NCI-H345 (cell line): ENCODE measurements at places on chromosomes 1 and 21.

DNA sequence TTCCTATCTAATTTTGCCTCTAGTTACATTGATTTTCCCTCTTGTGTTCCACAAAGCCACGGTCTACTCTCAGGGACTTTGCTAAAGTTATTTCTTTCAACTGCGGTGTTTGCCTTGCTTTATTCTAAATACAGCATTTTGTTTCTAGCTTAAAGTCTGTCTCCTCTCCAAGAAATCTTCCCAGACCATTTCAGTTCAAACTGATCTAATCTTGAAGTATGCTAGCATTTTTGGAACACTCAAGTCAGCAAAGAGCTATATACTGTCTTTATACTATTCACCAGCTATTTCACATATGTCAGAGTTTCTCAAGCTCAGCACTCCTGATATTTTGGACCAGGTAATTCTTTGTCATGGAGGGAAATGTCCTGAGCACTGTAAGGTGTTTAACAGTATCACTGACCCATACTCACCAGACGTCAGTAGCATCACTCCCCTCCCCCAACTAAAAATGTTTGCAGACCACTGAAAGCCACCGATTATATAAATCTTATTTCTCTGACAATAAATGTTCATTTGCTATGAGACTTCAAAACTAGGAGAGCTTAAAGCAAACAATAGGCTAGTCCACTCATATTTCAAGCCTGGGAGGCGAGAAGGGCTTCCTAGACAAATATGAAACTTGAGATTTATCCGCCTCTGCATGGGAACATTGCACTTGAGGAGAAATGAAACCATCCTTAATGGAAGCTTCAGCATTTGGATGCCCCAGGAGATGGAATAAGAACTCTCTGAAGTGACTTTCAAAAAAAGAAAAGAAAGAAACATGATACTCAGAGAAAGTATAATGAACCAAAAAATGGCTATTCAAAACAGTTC is 81.1 kb downstream of the KIAA0319L start:
- no peak for DNase-seq

GRCh38 chr1:247054992-247055415 is 23.6 kb downstream of the ZNF670 start:
- DNase-seq = no peak

DNA sequence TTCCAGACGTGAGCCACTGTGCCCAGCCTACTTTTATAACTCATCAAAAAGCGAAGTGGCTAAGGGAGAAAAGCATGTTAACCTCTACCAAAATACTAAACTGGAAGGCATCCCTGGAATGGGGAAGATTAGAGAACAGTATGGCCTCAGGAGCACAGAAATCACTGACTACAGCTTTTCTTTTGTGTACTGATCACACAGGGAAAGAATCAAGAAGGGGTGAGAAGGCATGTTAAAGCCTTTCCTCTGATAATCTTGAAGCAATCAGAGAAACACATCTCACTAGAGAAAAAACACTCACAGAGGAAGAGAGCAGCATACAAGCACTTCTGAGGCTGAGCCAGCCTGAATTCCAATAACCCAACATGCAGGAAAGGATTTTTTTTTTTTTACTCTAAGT is 10.7 kb downstream of the PCAT6 start:
- no peak for DNase-seq

- no peak for DNase-seq
Measured at GRCh38 chr1:70617728-70618127, 206.7 kb downstream of the CTH start.

DNA sequence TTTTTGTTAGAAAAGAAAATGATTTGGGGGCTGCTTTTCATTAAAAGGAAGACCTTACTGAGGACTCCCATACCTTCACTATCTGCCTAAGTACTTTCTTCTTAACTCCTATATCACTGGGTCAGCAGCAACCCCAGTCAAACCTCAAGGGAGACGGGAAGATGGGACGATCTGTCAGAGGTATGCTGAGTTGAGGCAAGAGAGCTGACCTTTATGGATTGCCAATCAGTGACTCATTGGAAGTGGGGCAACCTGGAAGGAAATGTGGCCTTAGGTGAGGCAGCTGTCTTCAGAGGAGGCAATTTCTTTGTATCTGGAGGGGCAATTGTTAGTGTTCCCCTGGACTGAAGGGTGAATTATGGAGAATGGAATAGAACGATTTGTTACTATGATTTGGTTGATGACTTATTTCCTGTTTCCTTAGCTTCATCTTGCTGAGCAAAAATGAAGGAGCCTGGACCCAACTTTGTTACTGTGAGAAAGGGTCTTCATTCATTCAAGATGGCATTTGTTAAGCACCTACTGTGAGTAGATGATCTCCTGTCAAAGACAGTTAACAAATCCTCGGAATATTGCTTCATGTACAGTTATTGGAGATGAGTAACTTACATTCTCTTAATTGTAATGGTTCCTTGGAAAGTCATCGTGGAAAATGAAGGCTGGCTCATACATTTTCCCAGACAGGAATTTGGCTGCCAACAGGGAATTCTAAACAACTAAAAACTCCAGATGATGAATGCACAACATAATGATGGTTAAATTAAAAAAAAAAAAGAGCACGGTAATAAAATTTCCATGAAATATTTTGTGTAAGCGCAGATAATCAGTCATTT is 134.7 kb upstream of the KCNJ15 start:
- no peak for DNase-seq

- no peak for DNase-seq
Measured at GRCh38 chr1:84245563-84245962, 55.9 kb upstream of the SAMD13 start.

GRCh38 chr1:246689409-246690008 is 34.7 kb upstream of the SCCPDH start:
- peak; percentile 80 for DNase-seq

DNA sequence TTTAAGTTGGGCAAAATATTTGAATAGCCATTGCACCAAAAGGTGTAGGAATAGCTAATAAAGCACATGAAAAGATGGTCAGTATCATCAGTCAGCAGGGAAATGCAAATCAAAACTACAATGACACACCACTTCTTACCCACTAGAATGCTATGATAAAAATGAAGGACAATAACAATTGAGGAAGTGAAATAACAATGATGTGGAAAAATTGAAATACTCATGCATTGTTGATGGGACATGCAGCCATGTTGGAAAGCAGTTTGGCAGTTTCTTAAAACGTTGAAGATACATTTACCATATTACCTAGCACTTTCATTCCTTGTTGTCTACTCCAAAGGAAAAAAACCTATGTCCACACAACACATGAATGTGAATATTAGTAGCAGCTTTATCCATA is 28.4 kb downstream of the HSD3B1 start:
- DNase-seq = no peak

DNA sequence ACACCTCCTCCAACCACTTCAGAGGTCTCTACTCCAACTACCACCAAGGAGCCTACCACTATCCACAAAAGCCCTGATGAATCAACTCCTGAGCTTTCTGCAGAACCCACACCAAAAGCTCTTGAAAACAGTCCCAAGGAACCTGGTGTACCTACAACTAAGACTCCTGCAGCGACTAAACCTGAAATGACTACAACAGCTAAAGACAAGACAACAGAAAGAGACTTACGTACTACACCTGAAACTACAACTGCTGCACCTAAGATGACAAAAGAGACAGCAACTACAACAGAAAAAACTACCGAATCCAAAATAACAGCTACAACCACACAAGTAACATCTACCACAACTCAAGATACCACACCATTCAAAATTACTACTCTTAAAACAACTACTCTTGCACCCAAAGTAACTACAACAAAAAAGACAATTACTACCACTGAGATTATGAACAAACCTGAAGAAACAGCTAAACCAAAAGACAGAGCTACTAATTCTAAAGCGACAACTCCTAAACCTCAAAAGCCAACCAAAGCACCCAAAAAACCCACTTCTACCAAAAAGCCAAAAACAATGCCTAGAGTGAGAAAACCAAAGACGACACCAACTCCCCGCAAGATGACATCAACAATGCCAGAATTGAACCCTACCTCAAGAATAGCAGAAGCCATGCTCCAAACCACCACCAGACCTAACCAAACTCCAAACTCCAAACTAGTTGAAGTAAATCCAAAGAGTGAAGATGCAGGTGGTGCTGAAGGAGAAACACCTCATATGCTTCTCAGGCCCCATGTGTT is 66.6 kb downstream of the TPR start:
- DNase-seq = no peak

DNA sequence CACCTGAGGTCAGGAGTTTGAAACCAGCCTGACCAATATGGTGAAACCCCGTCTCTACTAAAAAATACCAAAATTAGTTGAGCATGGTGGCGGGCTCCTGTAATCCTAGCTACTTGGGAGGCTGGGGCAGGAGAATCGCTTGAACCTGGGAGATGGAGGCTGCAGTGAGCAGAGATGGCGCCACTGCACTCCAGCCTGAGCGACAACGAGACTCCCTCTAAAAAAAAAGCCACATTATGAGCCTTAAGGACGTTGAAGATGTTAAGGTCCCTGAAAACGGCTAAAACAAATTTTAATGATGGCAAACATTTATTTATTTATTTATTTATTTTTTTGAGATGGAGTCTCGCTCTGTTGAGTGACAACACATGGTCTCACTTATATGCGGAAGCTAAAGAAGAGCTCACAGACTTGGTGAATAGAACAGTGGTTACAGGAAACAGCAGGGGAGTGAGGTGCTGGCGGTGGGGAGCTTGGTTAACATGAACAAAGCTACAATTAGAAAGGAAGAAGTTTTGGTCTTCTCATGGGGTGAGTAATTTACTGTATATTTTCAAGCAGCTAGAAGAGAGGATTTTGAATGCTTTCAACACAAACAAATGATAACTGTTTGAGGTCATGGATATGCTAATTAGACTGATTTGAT is 47.1 kb downstream of the TCP10L start:
- DNase-seq = no peak

DNA sequence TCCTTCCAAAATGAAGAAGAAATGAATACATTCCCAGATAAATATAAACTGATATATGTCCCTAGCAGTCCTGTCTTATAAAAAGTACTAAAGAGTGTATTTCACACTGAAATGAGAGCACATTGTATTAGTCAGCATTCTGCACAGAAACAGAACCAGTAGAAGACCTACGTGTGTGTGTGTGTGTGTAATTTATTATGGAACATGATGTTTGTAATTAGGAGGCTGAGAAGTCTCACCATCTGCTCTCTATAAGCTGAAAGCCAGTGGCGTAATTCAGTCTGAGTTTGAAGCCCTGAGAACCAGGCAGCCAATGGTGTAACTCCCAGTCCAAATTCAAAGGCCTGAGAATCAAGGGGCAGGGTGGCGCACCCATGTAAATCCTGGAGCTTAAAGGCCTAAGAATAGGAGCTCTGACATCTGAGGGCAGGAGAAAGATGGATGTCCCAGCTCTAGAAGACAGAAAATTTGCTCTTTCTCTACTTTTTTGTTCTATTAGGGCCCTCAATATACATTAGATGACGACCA is 146.5 kb upstream of the LYPLAL1 start:
- no peak for DNase-seq

- DNase-seq = no peak
Measured at GRCh38 chr1:67584938-67585337, 100.1 kb upstream of the GADD45A start.

DNA sequence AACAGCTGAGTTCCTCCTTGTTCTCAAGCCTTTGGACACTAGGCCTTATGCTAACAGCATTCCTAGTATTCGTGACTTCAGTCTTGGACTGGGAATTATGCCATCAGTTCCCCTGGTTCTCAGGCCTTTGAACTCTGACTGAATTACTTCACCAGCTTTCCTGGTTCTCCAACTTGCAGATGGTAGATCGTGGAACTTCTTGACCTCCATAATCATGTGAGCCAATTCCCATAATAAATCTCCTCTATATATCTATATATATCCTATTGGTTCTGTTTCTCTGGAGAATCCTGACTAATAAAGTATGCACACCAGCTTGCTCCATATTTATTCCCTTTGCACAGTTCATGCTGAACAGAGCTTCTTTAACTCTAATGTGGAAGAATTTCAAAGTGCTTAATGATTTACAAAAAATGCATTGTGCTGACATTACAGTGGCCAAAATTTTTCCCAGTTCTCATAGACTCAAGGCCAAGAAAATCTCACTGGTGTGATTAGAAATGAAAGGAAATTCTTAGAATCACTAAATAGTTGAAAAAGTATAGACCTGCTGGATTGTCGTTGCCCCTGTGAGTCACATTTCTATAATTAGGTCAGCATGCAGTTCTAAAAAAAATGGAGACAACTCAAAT is 462.9 kb upstream of the ADAMTS5 start:
- DNase-seq = no peak

DNA sequence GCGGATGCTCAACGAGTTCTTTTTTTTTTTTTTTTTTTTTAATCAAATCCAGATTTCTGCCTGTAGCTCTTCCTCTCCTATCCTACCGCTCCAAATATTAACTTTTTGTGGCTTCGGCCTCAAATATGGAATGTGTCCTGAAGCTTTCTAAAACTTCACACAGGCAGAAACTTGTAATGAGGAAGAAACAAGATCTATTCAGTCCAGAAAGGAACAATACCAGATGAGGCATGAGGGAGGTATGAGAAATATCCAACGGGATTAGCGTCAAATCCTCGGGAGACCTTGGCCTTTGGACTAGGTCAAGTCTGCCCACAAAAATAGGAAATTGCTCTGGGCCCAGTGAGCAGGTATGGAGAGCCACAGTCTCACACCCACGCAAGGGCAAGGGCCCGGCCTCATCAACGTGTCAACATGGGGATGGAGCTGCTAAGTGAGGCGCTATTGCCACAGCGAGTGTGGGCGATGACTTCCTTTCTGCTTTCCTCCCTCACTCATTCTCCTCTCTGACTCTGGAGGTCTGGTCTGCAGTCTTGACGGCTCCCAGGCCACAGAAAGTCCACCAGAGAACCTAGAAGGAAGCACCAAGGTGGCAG is 66.6 kb downstream of the BCAR3 start:
- DNase-seq = no peak

DNA sequence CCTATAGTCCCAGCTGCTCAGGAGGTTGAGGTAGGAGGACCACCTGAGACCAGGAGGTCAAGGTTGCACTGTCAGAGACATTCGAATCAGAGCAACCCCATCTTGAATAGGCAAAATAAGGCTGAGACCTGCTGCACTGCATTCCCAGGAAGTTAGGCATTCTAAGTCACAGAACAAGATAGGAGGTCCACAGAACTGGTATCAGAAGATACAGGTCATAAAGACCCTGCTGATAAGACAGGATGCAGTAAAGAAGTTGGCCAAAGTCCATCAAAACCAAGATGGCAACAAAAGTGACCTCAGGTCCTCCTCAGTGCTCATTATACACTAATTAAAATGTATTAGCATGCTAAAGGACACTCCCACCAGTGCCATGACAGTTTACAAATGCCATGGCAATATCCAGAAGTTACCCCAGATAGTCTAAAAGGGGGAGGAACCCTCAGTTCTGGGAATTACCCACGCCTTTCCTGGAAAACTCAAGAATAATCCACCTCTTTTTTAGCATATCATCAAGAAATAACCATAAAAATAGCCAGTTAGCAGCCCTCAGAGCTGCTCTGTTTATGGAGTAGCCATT is 65.2 kb upstream of the KLHDC7A start:
- DNase-seq = no peak
